ENCODE measurements at places on chromosomes 2 and 18.

DNA sequence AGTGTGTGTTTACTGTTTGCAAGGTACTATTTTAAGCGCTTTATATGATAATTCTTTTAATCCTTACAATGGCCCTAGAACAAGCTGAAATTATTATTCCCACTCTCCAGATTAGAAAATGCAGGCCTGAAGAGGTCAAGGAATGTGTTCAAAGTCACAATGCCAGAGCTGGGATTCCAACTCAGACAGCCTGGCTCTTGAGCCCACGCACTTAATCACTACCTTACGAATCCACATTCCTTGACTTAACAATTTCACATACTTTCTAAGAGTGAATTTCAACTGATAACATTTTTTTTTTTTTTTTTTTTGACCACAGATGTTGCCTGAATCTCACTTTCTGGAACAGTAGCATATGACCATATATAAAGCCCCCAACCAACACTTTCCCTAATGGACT lies 400.3 kb downstream of the NCKAP5 start:
- no peak for DNase-seq

DNA sequence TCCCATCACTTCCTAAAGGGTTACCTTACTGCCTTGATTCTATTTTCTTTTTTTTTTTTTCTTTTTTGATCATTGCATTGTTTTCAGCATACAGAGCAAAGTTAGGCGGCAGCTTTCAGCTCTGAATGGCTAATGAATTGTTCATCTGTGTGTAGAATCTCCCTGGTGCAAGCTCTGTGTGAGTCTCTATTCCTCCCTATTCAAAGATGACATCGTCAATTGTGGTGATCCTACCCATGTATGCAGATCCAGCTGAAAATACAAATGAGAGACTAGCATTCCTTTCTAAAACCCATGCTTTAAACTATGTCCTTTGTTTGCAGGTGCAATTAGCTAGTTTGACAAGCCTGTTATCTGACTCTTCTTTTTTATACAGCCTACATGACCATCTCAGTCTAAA lies 539.0 kb downstream of the ARHGAP15 start:
- DNase-seq = no peak

GRCh38 chr2:85015653-85016360 lies 44.8 kb downstream of the KCMF1 start:
- no peak for DNase-seq

- no peak for DNase-seq
These were observed 47.5 kb downstream of the PTGR3 start for GRCh38 chr18:75161256-75162028.

- no peak for DNase-seq
These were observed 416.3 kb downstream of the LRP1B start for GRCh38 chr2:141714496-141714895.

- DNase-seq = no peak
These were observed 470.2 kb downstream of the FBXO15 start for GRCh38 chr18:73677450-73677849.

DNA sequence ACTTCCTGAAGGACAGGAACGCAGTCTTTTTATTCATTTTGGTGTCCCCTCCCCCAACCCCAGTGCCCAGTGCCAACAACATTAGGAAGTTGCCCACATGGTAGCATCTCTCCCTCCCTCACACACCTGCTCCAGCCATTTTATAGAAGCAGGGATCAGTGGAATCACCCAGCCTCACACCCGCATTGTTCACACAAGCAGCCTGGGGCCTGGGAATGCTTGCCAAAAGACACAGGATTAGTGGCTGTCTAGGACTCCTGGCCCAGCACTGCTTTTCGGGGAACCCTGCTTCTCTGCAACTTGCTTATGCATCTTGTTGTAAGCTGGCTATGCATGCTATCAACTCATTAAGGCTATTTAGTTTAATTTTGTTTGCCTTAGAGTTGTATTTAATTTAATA lies 17.9 kb downstream of the TMEM37 start:
- DNase-seq = no peak

DNA sequence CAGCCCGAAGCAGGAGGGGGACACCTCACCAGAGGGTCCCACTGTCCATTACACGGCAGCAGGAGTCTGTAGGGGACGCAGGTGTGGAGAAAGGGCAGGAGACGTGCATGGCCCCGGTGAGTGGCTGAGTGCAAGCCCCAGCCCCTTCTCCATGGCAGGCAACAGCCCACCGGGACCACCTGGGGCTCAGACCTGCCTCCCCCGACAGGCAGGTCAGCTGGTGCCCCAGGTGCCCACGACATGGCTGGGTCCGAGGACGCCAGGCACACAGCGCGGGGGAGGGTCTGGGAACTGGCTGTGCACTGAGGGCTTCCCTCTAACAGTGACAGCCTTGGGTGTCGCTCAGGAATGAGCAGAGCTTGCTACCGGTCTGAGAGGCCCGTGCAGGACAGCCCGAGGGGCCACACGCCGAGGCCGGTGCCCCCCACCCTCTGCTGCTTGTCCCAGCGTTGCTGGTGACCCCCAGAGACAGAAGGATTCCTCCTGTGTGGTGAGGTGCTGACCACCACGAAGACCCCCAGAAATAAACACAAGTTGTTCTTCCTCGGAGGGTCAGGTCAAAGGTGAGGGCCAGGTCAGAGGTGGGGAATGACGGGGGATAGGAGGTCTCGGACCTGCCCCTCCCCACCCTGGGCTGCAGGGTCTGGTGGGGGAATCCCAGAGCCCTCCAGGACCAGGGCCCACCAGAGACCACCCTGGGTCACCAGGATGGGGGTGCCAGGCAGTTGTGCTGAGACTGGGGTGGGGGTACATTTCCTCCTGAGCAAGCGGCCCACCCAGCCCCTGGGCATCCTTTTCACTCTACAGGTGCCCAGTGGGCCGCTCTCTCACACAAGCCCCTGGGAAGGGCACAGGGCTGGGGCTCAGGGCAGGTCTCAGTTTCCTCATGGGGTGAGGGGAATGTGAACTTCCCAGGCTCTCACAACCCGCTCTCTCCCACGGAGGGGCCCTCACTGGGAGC lies 50.6 kb downstream of the SLC66A2 start:
- DNase-seq = no peak

DNA sequence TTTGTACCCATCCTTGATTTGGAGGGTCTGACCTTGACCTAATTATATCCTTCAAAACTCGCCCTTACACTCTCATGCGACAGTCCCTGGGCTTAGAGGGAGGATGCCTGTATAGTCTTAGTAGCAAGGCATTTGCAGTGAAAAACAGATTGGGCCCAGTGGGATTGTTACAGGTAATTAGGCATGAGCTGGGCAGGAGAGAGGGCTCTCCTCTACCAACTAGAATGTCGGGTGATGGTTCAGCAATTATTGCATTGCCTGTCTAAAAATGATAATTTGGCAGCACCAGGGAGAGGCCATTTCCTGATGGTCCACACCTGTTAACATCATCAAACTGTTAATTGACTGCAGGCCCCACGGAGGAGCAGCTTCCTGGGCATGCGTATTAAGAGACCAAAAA lies 32.4 kb downstream of the COMMD1 start:
- DNase-seq = no peak

GRCh38 chr2:55296393-55296792 lies 27.4 kb upstream of the MTIF2 start:
- DNase-seq = no peak

DNA sequence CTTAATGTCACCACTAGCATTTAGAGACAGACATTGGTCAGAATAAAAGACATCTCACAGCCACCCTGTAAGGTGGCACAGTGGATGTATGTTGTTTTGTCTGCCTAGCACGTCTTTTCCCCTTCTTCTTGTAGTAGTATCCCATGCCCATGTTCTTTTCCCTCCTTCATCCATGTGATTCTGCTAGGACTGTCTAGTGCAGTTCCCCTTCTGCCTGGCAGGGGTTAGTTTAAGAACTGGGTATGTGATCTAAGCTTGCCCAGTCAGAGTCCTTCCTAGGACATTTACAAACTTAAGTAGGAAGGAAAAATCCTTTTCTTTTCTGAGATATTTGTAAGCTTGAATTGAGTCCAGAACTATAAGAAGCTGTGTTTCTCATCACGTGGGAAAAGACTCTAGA lies 172.3 kb downstream of the BABAM2 start:
- DNase-seq = no peak

DNA sequence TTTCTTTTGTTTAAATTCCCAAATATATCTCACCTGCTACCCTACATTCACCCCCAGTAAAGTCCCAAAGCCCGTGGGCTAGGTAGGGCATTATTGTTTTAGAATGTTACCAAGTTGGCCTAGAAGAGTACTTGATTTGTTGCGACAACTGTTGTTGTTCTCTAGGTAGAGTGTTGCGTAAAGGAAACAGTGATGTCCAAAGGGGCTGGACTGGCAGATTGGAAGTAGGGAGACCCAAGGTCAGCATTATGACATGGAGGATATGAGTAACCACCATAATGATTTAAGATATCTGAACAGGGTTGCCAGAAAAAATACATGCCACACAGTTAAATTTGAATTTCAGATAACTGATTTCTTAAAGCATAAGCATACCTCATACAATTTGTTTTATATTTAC lies 39.2 kb downstream of the SCN1A start:
- no peak for DNase-seq

GRCh38 chr2:890214-890613 lies 60.4 kb upstream of the SNTG2 start:
- no peak for DNase-seq

GRCh38 chr2:66573416-66573815 lies 138.5 kb downstream of the MEIS1 start:
- DNase-seq = no peak

DNA sequence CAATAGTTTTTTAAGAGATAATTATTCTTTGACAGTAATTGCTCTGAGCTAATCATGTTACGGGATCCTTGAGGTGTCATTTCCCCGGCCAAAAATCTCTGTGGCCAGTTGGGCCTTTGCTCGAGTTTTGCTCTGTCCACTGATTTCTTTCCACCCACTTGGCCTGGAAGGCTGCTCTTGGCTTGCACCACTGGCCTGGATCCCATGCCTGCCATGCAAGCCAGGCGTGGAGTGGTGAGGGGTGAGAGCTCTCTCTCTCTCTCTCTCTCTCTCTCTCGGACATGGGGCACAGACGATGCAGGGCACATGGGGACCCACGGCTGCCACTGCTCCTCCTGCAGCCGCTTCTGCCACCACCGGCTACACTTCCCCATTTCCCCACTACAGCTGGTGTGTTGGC lies 853.0 kb upstream of the GCFC2 start:
- no peak for DNase-seq

- no peak for DNase-seq
These were observed 125.0 kb downstream of the XRCC5 start for GRCh38 chr2:216234106-216234505.

DNA sequence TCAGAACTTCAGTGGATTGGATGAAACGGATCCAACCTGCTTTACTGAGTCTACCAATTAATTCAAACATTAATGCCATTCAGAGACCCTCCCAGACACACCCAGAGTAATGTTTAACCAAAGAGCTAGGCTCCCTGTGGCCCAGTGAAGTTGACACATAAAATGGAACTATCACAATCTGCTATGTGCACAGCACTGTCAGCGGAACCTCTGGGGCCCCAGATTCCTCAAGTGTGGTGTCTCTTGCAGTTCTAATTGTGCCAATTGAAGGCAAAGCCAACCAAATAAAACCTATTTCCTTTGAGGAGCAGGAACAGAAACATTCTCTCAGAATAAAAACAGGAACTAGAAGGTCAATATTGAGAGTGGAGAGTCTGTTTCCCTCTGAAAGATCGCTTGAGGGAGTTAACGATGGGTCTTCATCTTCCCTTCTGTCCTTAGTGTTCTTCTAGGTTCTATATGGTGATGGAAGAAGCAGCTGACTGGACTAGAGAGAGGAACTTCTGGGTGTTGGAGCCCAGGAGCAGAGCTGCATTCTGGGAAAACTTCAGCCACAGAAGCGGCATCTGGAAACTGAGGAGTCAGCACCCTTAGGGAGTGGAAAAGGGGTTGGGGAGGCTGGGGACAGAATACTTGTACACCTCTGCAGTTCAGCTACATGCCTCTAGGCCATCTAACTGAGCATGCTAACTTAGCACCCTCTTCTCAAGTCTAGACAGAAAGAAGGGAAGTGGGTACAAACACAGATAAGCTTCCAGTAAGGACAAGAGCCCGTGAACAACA lies 174.4 kb upstream of the FBXO11 start:
- no peak for DNase-seq

GRCh38 chr2:179703702-179704101 lies 157.7 kb downstream of the ZNF385B start:
- no peak for DNase-seq

- no peak for DNase-seq
These were observed 122.1 kb downstream of the CELF4 start for GRCh38 chr18:37443325-37444055.

DNA sequence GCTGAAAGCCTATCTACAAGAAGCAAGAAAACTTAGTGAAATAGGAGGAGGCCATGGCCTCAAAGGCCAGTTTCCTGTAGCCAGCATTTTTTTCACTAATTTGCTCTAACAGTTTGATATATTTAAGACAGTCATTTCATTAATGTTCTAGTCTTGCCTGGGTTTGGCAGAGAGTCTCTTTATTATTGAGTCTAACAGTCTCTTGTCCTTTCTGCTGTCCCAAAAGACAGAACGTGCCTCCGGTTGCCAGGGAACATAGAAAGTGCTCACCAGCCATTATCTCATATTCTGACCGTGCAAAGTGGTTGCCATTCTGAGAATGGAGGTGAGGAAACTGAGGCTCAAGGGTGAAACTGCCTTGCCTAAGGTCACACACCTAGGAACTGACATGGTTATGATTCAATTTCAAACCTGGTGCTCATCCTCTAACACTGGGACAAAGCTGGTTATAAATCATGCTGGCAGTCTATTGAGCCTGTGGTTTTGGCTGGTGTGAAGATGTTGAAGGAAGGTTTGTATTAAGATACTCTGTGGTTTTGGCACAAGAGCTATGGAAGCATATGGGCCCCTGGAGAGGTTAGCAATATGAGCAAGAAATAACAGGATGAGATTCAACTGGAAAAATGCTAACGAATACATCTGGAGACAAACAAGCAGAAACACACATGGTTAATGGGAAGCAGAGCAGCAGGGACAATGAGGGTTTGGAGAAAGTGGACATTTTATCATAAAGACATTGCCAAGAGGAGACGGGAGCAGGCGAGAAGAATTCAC lies 903.3 kb upstream of the KLHL29 start:
- DNase-seq = no peak

DNA sequence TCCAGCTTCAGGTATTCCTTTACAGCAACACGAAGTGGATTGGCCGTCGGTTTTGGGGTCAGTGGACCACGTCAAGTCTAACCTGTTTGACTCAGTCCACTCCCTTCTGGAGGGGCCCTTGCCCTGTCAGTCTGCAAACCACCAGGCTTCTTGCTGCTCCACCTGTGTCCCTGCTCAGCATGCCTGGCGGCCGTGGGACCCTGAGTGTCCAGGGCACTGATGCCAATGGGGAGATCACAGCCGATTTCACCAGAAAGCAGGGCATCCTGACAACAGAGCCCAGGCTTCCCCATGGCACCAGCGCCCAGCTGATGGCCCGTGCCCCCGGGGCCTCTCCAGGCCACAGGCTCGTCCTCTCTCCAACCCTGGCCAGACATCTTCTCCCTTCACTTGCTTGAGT lies 41.2 kb upstream of the HS6ST1 start:
- DNase-seq = no peak

Data from stimulated activated CD8-positive, alpha-beta memory T cell treated with anti-CD3 and anti-CD28 coated beads, Interleukin-15, amount 100 ng/mL, for 4 hours (primary cell).